Activated T-helper 2 cell treated with anti-CD3 and anti-CD28 coated beads, Interferon-gamma antibody, Interleukin-2, Interleukin-4, amounts not matched to agents 10 μg/mL and 5 μg/mL and 100 μg/mL, durations not matched to agents 14 hours and 24 hours and 36 hours (primary cell): ENCODE measurements at places on chromosomes 1 and 21. TPM values are rescaled to one million over a fixed set of nuclear protein-coding genes. Genes with fewer than 3 reads are reported as not detected.

The OR2L3 gene
- not detected in 2 replicates for total RNA-seq

GRCh38 chr1:84103197-84103992 is 40.7 kb upstream of the PRKACB start:
- H3K4me1 ChIP-seq = peaks cover 16% of the 10 kb centered on the region
- no peak overlapping the region for H3K27ac ChIP-seq
- no peak for DNase-seq
- peaks cover 5% of the 10 kb centered on the region for H3K36me3 ChIP-seq

- H3K4me3 ChIP-seq = no peak overlapping the region
- H3K27ac ChIP-seq = no peak overlapping the region
- H3K4me1 ChIP-seq = no peaks in the 10 kb centered on the region
- no peaks in the 10 kb centered on the region for H3K36me3 ChIP-seq
Measured at GRCh38 chr1:78070758-78071157, 25.0 kb downstream of the GIPC2 start.

DNA sequence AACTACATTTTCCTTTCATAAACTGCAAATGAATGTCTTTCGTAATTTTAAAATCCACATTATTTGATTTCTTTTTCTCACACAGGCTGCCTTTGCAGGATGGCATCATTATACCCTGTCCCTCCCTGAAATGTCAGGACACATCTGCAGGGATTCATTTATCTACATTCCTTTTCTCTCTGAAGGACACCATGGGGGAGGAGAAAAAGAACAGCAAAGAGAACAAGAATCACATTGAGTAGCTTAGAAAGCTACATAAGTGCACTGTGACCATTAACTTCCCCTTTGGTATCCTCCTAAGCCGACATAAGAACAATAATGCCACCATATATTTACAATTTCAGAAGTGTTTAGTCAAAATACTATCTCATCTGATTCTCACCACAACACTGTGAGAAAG is 129.5 kb downstream of the PIGK start:
- H3K36me3 ChIP-seq = no peaks in the 10 kb centered on the region
- H3K4me3 ChIP-seq = no peak overlapping the region
- no peaks in the 10 kb centered on the region for H3K4me1 ChIP-seq
- DNase-seq = no peak
- H3K27ac ChIP-seq = no peak overlapping the region
